ENCODE measurements at places on chromosomes 4 and X.

GRCh38 chr4:131635191-131635590 lies 1513.9 kb upstream of the PCDH10 start:
- DNase-seq: no peak

DNA sequence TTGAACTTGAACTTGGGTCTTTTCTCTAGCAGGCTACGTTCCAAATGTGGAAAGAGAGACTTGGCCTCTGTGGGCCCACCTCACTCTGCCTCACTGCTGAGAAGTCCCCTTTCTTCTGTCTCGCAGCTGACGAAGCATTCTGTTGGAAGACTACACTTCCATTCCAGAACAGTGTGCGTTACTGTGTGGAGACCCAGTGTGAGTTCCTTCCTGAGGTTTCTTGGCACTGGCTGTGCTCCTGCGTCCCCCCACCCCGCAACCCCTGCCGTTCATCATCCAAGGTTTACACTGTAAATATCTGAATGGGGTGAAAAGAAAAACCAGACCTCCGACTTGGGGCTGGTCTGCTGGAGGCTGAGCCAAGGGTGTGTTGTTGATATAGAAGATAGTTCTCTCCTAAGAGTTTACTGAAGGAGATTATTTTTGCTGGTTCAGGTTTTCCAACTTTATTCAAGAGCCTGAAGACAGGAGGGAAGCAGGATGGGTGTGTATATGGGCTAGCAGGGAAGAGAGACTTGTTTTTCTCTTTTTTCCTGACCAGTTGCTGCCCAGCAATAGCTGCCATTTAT lies 34.7 kb downstream of the NHSL2 start:
- DNase-seq: no peak

GRCh38 chr4:126306152-126306869 lies 991.6 kb downstream of the FAT4 start:
- no peak for DNase-seq

- no peak for DNase-seq
Observed at GRCh38 chr4:101201421-101201820, 145.9 kb downstream of the PPP3CA start.

DNA sequence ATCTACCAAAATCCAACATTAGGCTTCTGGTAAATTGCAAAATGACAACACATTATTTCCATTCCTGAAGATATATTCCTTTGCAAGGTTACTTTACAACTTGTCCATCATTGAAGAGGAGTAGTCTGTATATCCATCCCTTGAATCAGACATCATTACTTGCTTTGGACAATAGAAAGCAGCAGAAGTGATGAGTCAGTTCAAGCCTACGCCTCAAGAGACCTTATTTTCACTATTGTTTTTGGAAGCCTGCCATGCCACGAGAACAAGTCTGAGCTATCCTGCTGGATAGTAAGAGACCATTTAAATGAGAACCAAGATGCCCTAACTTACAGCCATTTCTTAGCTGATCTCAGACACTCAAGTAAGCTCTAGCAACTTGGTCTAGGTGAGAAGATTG lies 246.0 kb upstream of the HHIP start:
- DNase-seq: no peak

- no peak for DNase-seq
Observed at GRCh38 chr4:46329118-46329976, 60.6 kb downstream of the GABRA2 start.

DNA sequence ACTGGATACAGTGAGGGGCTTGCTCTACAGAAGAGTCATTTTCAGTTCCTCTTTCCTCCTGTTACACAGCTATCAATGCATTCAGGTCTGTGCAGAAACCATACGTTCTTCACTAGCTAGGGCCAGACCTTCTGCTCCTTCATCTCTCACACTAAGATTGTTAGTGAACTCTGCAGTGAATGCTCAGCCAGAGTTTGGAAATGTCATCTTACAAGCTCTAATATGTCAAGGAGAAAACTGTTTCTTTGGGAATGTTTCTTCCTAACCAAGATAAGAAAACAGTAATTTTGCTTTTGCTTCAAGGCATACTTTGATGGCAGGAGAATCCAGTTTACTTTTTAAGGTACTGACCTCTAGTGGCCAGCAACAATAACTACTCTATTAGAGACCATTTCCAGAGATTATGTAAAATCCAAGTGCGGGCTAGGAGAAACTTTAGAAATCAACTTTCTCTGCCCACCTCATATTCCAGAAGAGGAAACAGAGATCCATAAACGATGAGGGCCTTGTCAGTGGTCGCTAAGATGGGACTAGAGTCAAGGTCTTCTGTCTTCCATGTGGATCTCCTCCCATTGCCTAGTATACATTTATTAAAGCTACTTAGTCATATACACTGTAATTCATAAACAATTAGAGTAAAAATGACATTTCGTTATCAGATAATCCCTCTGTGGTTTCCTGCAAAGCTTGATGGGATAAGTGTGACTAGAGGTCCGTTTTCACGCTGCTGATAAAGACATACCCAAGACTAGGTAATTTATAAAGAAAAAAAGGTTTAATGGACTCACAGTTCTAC lies 12.1 kb upstream of the CC2D2A start:
- no peak for DNase-seq

- peak; percentile 82 for DNase-seq
Observed at GRCh38 chr4:1248245-1249147, at the start of gene CTBP1. Gene CTBP1 (minus strand): TSS chr4:1249130. CDS start chr4:1241331, 7,799 bp downstream.

DNA sequence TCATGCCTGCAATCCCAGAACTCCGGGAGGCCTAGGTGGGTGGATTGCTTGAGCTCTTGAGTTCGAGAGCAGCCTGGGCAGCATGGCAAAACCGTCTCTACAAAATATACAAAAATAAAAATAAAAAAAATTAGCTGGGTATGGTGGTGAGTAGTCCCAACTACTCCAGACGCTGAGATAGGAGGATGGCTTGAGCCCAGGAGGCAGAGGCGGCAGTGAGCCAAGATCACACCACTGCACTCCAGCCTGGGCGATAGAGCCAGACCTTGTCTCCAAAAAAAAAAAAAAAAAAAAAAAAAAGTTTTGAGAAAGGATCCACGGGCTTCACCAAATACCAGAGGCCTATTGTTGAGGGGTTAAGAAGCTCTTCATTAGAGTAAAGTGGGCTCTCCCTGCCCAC lies 8.0 kb downstream of the SUPT20HL2 start:
- no peak for DNase-seq

DNA sequence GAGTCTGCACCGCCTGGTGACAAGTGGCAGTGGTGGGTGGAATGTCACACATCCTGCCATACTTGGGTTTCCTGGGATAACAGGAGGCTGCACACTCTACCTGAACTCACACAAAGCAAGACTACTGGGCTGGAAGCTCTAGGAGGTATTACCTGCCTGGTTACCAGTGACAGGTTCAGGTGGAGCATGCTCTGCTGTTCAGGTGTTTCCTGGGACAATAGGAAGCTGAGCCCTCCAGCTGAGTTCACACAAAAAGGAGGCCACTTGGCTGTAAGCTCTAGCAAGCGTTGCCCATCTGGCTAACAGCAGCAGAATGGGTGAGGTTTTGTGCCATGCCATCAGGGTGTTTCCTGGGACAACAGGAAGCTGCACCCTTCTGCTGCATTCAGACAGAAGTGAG lies 17.4 kb upstream of the UGT2B7 start:
- DNase-seq: no peak

GRCh38 chr4:113827285-113827684 lies 65.7 kb upstream of the CAMK2D start:
- no peak for DNase-seq

DNA sequence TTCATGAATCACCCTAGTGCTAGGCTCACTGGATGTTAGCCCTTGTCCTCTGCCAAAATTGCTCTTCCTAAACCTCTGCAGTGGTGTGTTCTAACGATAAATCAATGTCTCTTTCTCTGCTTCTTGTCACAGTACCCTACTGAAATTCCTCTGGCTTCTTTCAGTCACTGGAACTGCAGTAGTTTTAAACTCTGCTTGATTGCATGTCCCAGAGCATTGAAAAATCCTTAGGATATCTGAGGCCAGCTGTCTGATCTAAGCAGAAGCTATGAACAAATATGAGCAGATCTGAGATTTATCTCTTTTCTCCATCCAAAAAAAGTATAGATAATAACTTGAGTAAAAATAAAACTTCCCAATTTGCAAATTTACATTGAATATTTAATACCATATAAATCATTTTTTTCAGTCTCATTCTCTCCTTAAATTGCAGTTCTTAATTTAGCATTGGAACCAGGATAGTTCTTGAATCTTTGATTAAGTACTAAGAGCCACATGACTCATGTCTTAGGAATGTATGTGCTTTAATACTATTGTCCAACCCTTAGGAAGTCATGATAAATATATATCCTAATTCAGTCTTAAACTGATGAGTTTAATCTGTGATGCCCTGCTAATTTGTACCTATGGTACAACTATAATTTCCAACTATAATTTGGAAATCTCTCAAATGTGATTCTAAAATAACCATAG lies 169.7 kb downstream of the PDHA2 start:
- no peak for DNase-seq

GRCh38 chrX:66675541-66675940 lies 36.7 kb upstream of the EDA2R start:
- no peak for DNase-seq

GRCh38 chr4:83618991-83619645 lies 83.2 kb downstream of the GPAT3 start:
- DNase-seq: no peak

DNA sequence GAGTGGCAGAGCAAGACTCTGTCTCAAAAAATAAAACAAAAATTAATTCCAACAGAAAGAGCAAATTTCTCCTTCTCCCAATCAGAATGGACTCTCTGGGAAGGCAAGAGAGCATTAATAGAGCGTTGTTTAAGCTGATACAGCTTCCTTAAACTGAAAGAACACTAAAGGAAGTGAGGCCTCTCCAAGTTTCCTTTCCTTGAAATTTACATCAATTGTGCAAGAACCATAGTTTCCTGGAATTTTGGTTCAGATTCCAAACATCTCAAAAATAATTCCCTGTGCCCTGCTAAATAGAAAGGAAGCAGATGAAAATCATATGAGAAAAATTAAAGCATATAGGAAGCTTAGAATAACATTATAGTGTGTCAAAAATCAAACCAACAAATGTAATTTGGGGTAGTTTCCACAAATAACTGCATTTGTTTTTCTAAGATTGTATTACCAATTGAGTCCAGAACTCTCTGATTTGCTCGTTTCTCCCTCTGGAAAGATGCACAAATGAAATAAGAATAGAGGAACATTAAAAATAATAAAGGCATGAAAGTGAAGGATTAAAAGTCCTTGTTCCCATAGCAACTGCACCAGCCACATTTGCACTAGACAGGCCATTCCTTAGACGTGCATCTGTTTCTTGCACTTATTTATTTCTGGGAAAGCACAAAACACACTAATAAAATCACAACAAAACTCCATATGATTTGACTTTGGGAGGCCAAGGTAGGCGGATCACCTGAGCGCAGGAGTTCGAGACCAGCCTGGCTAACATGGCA lies 3.7 kb upstream of the FAM241A start:
- no peak for DNase-seq

DNA sequence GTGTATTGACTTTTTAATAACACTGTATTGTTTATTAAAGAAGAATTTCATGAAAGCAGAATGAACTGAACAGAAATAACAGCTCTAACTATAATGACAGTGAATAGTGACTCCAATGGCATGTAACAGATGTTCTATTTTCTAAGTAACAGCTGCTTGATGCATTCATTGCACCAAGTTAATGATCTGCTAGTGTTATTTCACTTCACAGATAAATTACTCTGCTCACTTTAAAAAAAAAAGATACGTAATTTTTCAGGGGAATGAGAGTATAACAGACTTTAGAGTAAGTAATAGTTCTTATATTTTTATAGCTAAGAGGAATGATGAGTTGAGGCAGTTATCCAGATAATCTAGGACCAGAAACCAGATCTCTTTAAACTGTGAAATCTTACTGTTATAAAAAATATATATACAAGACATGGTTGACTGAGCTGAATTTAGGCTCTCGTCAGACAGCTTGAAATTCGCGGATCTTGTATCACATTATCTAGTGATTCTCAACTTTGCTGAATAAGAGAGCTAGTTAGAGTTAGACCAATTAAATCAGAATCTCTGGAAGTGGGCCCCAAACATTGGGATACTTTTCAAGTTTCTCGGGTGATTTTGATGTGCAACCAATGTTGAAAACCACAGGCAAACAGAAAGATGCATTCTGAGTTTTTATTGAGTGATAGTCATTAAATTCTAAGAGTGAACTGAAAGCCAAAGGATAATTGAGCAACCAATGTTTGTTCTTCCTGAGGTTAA lies 840.7 kb downstream of the DMD start:
- DNase-seq: no peak

DNA sequence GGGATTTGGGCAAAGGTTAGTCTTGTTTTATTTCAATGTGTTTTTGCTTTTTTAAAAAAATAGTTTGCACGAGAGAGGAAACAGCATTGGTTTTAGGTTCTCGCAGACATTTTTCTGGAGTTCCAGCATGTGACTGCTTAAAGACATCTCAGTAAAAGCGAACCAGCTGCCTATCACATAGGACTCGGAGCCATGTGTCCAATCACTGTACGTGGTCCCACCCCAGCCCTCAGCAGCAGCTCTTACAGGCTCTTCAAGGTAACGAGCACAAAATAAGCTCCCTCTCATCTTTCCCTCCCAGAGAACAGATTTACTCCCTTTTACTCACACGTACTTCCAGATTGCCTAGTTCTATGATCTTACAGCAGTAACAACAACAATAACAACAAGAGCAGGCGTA lies 68.7 kb downstream of the MCF2 start:
- no peak for DNase-seq

- no peak for DNase-seq
Observed at GRCh38 chr4:174739576-174739975, 89.5 kb downstream of the GLRA3 start.

DNA sequence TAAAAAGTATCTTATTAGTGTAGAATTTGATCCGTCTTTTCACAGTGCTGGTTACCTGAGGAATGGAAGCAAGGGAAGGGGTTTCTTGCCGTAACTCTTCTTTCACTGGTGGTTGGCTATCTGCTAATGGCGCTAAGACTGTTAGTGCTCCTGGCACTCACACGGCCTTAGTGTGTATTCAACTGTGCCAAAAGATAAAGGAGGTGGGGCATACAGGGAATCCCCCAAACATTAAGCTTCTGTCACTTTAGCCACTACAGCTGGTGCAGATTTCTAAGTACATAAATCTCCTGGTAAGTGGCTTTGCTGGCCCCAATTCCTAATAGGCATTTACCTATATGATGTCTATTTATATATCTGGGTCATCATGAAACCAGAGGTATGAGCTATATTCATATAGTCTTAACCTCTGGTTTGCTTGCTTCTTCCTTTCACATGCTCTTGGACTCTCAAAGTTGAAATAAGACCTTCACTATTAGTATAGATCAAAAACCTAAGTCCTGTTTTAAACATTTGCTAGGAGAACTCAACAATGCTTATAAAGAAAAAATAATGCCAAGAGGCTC lies 95.1 kb downstream of the TSPAN7 start:
- no peak for DNase-seq

Measured in activated T-helper 1 cell treated with anti-CD3 and anti-CD28 coated beads, Interleukin-2, amount 50 U/mL, for 16 hours (primary cell).